ENCODE measurements at places on chromosomes 7 and 10.

DNA sequence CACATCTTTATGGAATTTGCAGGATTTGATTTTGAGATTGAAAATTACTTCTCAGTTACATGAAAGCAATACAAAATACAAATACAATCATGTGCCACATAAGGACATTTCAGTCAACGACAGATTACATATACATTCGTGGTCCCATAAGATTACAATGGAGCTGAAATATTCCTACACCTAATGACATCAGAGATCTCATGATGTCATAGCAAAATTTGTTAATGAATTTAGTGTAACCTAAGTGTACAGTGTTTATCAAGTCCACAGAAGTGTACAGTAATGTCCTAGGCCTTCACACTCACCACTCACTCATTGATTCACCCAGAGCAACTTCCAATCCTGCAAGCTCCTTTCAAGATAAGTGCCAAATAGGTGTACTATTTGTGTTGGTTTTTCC, 126.5 kb downstream of the GPAM start:
- no peak for DNase-seq

- DNase-seq, result no peak
Measured at GRCh38 chr7:3301449-3301731, 338 bp downstream of the SDK1 start.

DNA sequence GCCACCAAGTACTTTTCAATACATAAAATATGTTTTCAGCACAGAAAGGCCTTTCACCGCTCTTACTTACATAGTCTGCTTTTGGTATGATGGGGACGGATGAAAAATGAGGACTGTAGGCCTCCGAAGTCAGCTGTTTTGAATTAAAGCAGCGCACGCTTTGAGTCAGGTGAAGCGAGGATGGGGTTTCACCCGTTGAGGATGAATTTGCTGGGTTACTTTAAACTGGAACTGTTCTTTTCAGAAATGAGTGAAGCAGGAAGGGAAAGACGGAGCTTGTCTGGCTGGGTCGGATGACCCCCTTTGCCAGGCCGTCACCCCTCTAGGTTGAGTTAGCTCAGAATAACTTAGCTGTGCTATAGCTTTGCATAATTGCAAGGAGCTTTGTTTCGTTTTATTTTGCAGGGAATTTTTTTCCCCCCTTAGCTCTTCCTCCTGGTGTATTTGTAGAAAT, 40.0 kb downstream of the CUX1 start:
- no peak for DNase-seq

DNA sequence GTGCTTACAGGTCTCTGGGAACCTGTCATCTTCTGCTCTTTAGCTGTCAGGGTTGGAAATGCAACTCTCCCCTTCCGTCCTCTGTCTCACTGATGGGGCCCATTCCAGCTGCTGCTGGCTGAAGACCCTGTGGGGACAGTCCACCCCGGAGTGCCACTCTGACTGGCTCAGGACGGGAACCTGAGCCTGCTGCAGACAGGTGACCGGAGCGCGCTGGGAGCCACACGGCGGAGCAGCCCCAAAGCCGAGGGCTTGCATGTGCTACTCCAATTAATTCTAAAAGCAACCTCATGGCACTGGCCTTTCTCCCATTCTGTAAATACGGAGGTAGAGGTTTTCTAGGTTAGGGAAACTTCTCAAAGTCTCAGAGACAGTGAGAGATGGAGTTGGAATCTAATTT, 223.5 kb upstream of the PITRM1 start:
- DNase-seq, result no peak

DNA sequence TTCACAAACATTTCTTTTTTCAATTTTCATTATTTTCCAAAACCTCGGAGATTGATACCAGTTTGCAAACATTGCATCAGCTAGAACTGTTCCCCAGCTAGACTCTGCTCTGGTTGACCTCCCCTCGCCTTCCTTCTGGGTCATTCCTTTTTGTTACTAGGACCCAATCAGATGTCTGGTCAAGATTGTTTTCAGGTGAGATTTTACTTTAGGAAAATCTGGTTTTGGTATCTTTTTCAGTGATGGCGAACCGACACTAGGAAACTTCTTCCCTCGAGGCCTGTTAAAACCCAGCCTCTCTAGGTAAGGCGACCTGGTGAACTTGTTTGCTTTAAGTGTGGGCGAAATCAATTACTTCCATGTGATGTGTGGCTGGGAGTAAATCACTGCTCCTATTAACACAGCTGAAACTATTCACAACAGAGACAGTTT, 8.4 kb downstream of the PROSER2 start:
- no peak for DNase-seq

DNA sequence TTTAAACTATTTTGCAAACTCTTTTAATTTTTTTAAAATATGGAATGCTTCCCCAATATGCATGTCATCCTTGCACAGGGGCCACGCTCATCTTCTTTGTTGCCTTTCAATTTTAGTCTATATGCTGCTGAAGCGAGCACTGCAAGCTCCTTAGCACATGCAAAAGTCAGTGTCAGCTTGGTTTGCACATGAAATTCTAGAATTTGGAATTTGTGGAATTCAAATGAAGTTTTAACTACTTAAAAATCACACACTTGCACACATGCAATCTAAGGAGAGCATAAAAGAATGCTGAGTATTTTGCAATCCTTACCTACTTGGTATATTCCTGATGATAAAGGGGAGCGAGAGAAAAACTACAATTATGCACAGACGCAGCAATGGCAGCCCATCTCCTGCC, 78.3 kb upstream of the ATP6V0A4 start:
- no peak for DNase-seq

- no peak for DNase-seq
Measured at GRCh38 chr7:39741942-39742623, 118.7 kb downstream of the RALA start.

DNA sequence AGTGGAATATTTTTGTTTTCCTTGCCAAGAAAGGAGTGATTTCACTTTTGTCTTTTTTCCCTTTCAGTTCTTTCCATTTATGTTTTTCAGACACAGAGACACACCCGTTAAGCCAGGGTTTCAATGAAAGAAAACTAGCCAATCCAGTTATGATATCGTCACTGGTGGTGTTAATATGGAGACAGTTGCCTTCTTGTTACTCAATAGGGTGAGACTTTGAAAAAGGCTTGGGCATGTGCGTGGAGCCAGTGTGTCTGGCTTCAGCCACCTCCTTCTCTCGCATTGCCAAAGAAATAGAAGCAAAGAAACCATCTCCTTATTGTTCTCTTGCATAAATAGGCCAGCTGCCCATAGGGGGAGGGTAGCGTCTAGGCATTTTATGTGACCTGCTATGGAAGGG, 84.1 kb upstream of the DLX6 start:
- DNase-seq, result no peak

DNA sequence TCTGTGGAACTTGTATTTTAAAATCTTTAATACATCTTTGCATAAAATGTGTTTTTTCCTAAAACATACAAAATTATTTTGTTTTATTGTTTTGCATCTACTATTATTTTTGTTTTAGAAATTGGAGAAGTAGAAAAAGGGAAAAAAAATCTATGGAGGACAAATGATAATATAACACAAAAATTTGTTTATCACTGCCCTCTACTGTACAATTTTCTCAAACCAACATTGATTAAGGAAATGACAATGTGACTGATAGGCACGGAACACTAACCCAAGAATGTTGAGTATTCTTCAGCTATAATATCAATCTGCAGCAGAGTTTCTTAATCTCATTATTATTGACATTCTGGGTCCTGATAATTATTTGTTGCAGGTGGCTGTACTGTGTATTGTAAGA, 9.5 kb upstream of the ING3 start:
- no peak for DNase-seq

DNA sequence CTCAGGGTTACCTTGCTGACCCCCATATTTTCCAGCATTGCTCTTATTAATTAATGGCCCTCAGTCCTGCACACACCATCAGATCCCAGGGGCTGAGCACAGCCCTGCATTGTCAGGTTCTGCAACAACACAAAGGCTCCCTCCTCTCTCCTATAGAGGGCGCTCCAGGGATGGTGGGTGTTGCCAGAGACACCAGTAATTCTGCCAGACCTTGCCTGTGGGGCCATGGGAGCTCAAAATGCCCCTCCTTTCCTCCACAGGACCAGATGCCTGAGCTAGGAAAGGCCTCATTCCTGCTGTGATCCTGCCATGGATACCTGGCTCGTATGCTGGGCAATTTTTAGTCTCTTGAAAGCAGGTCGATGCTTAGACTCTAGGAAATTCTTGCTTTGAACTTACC, 42.8 kb upstream of the PRSS58 start:
- DNase-seq, result no peak

GRCh38 chr7:20374399-20374798, 43.7 kb downstream of the ITGB8 start:
- DNase-seq, result no peak

DNA sequence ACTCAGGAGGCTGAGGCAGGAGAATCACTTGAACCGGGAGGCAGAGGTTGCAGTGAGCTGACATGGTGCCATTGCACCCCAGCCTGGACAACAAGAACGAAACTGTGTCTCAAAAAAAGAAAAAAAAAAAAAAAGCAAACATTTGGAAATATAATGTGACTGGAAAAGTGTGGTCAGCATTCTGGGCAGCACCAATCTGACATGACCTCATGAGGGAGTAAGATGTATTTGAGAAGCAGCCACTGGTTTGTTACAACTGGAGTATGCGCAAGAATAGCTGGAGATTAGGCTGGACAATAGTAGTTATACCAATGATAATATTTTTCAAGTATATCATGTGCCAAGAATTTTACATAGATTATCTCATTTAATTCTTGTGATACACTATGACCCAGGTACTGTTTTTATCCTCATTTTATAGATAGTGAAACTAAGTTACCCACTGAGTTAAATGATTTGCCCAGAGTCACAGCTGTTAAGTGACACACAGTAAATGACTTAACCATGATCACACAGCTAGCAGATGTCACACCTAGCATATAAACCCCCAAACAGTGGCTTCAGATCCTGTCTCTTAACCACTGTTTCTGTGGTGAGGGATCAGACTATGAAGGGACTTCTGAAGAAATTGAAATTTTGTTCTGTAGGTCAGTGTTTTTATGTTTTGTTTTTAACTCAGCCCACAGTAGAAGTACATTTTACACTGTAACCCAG, 11.1 kb downstream of the MCU start:
- no peak for DNase-seq

DNA sequence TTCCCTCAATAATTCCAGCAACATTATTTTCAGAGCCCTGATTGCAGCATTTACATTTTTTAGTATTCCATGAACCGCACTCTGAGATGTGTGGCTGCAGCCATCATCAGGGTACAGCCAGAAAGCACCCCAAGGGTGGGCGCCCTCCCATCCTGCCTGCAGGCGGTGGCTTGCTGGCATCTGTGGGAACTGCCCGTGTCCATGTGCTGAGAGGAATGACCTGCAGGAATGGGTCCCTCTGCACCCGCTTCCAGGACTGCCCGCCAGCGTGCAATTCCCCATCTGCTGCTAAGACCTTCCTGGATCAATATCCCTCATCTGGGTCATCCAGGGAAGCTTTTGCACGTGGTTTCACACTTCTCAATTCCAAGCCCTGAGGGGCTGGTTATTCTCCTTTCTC, 32.8 kb upstream of the NUB1 start:
- no peak for DNase-seq

DNA sequence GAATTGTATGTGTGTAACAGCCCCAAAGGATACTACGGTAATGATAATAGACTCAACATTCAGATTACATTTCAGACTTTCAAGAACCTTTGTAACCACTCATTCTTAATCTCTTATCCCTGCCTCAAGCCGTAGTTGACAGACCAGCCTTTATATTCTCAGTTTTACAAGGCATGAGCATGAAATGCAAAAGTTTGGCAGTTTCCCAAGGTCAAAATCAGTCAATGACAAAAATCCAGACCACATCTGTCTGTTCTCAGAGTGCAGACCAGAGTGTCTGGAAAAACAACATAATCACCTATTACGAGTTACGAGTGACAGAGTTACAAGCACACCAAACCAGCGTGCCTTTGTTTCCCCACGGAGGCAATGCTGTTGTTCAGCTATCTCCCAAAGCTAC, 178.6 kb upstream of the LRGUK start:
- no peak for DNase-seq

GRCh38 chr7:76089865-76090475, 42.1 kb downstream of the MDH2 start:
- no peak for DNase-seq

- DNase-seq, result no peak
Measured at GRCh38 chr7:1053002-1053411, 8.7 kb downstream of the GPR146 start.

DNA sequence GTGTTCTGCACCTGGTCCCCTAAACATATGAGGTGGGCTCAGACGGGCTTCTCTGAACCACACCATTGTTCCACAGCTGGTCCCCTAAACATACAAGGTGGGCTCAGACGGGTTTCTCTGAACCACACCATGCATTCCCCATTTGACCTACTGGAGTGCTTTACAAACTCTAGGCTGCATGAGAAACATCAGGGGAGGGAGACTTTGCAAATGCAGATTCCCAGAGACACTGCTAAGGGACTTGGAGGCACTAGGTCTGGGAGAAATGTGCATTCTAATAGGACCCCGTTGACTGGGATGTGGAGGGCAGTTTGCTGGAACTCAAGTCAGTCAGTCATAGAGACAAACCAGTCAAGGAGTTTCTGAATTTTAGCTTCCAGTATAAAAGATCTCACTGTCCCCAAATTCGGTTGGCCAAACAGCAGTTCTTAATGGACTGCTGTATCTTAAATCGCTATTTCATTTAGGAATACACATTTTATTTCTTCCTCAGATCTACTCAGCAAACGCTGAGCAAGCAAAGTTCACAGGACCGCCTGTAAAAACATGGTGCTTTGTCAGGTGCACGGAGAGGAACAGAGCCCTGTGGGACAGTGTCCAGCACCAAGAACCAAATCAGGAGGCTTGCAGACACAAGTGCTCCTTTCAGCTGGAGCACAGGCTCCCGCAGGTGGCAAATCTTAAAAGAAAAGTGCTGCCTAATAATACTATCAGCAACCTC, 198.8 kb downstream of the SFMBT2 start:
- no peak for DNase-seq

- DNase-seq, result no peak
Measured at GRCh38 chr7:132491391-132491945, 84.8 kb downstream of the PLXNA4 start.

DNA sequence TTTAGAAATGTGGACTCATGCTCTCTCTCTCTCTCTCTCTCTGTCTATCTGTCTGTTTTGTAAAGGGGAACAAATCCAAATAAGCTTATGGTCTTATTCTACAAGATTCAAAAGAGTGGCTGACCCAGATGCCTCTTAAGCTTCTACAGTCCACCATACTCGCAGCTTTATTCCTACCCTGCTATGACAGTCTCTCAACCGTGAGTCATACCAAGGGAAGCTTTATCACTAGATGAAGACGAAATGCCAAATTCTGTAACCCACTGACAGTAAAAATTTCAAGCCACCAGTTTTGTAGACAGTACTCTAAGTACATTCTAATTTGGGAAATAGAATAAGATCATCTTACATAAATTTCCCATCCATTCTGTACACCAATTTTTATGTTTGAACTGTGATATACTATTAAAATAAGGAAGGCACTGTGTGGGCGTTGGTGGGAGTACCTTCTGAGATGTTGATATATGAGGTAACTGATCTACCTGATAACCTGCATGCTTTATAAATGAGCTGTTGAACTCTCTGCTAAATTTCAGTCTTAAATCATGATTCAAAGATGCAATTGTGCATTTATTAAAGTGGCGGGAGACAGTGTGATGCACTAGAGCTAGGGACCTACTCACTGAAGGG, 153.2 kb downstream of the KLF6 start:
- DNase-seq, result no peak

- no peak for DNase-seq
Measured at GRCh38 chr10:88193018-88193417, 329.6 kb downstream of the PTEN start.

Measured in amygdala (tissue), 56 donors.